ENCODE measurements at places on chromosomes 1 and 21.

DNA sequence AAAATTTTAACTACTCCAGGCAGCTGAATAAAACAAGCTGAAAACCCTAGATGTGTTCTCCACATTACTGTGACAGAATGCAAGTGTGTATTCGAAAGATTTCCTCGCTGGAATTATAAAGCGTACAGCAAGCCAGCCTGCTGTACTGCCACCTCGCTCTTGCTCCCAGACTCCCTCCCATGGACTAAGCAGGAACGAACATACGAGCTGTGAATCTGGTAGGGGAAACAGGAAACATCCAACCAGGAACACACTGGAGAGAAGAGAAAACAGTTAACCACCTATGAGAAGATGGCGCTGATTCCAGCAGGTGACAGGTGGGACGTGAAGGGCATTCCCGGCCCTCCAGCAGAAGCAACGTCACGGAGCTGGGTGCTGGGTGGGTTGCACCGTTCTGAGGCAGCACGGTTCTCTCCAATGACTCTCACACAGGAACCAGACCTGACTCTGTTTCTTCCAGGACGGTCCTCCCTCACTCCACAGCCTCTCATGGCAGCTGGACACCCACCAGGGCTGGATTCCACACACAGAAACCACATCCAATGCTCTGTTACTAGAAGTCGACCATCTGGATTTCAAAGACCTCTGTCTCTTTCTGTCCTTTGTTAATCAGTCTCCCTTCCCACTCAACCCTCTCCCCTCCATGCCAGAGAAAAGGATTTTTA, 219.2 kb downstream of the RERE start:
- no peak for DNase-seq

DNA sequence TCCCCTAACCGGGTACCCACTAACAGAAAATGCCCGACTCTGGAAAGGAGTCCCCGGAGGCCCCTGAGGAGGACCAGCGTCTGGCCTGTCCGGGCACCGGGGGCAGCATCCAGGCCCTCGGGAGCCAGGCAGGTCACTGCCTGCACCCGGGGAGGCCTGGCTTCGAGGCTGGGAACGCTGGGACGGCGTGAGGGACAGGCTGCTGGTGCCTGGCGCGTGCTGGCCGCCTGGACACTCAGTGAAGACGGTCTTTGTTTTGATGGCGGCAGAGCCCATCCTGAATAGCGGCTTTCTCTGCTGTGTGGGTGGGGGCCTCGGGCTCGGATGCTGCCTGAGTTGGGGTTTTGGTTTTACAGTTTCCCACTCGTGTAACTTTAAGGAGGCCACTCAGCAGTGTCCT, 37.6 kb downstream of the PRKCZ start:
- no peak for DNase-seq

DNA sequence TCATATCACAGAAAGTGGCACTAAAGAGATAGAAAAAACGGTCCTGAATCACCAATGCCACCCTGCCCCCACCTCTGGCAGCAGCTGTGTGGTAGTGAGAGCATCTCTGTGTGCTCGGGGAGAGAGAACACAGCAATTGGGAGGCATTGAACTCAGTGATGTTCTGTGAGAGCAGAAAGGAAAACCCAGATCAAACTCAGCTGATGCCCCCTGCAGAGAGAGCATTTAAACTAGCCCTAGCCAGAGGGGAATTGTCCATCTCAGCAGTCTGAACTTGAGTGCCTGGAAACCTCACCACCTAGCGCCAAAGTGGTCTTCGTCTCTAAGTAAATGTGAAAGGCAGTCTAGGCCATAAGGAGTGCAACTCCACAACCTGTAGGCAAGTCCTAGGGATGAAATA, 21.3 kb downstream of the SLC44A5 start:
- no peak for DNase-seq

DNA sequence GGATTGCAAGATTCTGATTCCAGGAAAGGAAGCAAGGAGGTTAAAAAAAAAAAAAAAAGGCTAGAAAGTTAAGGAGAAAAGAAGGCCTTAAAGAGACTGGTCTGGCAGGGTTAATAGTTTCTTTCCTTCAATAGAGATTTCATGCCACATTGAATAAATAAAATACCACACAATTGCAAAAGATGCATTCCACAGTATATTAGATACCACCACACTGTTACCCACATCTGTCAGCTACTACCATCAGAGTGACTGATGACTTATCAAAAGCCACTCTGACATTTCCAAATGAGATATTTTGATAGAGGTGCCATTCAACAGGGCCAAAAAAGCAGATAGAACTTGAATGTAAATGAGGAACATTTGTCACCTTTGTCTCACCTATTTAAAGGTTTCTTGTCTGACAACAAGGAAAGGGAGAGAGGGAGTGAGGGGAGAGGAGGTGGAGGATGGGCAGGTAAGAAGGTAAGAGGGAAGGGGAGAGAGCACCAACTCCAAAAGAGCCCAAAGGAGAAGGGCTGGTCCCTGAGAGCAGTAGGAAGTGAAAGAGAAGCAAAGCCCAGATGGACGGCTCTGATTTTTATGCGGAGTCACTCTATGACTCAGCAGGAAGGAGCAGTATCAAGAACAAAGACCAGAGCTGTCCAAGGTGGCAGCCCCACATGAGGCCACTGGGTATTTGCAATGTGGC, 38.3 kb downstream of the LRRN2 start:
- DNase-seq = peak; percentile 83

DNA sequence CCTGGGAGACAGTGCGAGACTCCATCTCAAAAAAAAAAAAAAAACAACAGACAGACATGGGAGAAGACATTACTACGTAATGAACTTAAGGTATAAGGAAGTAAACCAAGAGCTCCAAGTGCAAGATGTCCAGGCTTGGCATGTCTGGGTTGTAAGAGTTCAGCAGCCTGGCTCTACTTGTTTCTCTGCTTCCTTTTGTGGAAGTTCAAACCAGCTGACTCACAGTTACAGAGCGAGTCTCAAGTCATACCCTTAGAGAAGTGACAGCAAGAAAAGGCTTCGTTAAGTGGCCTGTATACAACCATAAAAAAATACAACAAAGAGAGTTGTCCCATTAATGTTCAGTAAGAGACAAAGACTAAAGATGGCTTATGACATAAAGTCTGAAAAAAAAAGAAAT, 1.3 kb downstream of the RIT1 start:
- DNase-seq = no peak

DNA sequence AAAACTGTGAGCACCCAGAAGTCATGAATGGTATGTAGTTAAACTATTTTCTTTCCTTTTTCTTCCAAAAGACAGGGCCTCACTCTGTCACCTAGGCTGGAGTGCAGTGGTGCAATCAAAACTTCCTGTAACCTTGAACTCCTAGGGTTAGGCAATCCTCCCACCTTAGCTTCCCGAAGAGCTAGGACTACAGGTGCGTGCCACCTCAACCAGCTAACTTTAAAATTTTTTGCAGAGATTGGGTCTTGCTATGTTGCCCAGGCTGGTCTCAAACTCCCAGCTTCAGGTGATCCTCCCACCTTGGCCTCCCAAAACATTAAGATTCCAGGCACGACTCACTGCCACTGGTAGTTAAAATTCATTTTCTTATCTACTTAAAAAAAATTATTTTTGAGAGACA, 62.5 kb downstream of the GATAD2B start:
- no peak for DNase-seq

DNA sequence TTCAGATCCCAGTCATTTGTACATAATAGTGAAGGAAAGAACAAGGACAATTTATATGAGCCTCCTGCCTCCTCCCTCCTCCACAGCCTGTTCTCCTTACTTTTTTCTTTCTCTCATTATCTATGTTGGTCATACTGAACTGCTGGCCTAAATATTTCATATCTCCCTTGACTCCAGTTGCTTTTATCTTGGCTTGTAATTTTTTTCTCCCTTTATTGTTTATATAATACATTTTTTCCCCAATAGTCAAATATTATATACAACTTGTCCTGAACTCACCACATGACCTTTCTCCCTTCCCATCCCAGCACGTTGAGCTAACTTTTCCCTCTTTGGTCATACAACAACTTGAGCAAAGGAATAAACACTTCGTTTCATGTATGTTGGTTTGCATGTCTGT, 752.1 kb downstream of the LTN1 start:
- DNase-seq = no peak

DNA sequence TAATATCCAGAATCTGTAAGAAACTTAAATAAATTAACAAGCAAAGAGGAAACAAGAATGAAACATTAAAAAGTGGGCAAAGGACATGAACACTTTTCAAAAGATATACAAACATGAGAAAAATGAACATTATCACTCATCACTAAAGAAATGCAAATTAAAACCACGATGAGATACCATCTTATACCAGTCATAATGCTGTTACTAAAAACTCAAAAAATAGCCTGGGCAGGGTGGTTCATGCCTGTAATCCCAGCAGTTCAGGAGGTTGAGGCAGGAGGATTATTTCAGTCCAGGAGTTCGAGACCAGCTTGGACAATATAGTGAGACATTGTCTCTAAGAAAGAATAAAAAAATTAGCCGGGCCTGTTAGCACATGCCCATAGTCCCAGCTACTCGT, 6.1 kb downstream of the ZNF124 start:
- no peak for DNase-seq

DNA sequence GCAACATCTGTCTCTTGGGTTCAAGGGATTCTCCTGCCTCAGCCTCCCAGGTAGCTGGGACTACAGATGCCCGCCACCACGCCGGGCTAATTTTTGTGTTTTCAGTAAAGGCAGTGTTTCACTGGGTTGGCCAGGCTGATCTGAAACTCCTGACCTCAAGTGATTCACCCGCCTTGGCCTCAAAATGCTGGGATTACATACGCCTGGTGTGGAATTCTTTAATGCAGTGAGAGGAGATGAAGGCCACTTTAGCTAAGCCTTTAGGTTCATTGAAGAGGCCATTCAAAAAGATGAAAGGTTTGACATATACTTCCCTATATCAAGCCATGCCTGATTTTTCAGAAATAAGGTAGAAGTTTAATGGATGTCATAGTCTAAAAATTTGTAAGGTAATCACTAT, 162.7 kb downstream of the ST6GALNAC3 start:
- DNase-seq = no peak

GRCh38 chr1:28171246-28171645, 5.2 kb downstream of the PTAFR start:
- DNase-seq = no peak

- DNase-seq = no peak
Observed at GRCh38 chr1:164604541-164604940, 45.6 kb downstream of the PBX1 start.

DNA sequence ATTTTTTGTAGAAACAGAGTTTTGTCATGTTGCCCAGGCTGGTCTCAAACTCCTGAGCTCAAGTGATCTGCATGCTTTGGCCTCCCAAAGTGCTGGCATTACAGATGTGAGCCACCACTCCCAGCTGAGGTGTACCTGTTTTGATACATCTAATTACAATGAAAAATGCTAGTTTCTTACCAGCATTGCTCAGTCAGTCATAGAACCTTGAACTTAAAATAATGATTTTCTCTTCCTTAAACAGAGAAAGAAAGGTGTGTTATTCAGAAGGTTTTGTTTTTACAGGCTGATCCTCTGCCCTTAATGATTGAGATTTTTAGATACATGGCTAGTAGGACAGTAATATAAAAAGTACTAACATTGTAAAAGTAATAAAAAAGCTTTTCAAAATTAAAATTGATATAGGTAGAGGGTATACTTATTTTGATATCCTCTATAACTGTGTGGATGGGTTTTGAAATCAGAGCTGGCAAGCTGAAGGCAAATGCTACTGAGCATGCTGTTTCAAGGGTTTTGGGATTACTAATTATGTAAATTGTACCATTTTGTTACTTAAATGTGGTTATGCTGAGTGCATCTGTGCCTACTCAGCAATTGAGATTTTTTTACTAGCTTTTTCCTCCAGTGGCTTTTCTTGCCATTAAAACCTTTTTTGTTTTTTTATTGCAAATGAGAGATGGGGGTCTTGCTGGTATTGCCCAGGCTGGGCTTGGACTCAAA, 16.1 kb downstream of the PRRC2C start:
- no peak for DNase-seq

DNA sequence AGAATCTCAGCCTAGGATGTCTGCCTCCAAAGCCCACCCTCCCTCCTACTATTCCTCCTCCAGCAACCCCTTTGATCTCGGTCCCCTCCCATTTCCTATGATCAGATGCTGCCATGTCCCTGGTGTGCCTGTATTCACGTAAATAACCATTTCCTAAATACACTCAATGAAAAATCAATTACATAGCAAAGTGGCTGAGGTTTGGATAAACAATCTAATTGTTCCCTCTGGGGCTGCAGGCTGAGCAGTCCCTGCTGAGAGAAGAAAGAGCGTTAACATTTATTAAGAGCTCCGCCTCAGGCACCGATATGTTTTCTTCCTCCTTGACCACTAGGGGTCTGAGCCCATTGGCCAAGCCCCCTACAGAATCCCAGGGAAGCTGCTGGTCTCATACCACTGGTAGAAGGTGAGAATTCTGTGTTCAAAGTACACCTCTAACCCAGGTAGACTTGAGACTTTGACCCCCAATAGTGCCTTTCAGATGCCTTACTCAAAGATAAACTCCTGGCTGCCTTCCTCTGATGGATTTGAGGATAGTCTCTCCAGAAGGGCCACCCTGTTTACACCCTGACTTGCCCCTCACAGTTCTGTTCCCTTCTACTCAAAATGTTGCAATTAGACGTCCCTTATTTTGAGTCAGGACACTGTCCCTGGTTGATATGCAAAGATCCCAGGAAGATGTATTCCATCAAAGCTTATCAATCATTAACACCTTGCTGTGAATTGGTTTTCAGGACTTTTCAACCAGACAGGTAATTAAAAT, 33.9 kb upstream of the CAMK1G start:
- no peak for DNase-seq

GRCh38 chr1:28934676-28935075, 20.3 kb downstream of the EPB41 start:
- DNase-seq = no peak

DNA sequence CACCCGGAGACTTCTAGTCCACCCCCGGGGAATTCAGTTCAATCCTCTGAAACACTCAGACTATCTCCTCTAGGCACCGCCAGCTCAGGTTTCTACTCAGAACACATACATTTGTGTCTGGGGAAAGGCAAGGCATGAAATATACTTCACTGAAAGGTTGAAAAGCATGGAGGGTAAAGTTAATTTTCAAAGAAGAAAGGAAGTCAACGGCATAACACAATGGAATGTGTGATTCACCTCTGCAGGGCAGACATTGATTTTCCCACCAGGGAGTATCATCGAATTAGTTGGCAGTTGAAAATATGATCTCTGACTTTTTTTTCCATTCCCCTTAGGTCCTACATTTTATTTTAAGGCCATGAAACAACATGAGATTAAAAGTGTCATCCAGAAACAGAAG, 669.4 kb downstream of the SMYD3 start:
- DNase-seq = peak; percentile 44

DNA sequence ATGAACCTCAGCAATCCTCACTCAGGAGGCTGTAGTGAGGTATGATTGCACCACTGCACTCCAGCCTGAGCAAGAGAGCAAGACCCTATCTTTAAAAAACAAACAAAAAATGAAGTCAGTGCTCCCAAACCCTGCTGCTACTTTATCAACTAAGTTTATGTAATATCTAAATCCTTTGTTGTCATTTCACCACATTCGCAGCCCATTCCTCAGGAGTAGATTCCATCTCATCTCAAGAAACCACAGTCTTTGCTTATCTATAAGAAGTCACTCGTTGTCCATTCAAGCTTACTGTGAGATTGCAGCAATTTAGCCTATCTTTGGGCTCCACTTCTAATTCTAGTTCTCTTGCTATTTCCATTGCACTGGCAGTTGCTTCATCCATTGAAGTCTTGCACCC, 44.3 kb upstream of the RGL1 start:
- no peak for DNase-seq

- no peak for DNase-seq
Observed at GRCh38 chr1:48066936-48067335, 69.8 kb upstream of the TRABD2B start.

All from urothelium cell line (cell line).